ENCODE measurements at places on chromosomes 1 and 21.

GRCh38 chr1:161031874-161032273 lies 6.9 kb downstream of the TSTD1 start:
- DNase-seq = no peak

DNA sequence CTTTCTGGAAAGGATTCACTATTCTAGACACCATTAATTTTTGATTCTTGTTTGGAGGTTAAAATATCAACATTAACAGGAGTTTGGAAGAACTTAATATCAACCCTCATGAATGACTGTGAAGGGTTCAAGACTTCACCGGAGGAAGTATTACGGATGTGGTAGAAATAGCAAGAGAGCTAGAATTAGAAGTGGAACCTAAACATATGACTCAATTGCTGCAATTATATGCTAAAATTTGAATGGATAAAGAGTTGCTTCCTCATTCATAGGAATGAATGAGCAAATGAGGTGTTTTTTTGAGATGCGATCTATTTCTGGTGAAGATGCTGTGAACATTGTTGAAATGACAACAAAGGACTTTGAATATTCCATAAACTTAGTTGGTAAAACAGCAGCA lies 77.9 kb upstream of the TNFSF4 start:
- DNase-seq = no peak

GRCh38 chr1:150093805-150094204 lies 26.2 kb downstream of the VPS45 start:
- DNase-seq = no peak

DNA sequence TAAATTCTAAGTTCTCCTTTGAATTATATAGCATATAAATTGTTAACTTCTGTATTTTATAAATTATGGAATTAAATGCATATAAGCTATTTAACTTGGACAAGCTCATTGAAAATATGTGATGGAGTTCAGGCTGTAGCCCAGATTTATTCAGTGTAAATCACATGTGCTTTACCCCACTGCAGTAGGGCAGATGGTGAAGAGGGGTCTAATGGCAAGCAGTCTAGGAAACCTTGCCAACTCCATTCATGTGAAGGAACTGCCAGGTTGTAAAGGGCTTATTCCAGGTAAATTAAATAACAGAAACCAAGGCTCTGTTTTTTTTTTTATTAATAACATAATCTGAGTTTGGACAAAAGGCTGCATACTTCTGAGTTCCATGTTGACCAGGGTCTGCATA lies 243.2 kb downstream of the NCAM2 start:
- DNase-seq = no peak

DNA sequence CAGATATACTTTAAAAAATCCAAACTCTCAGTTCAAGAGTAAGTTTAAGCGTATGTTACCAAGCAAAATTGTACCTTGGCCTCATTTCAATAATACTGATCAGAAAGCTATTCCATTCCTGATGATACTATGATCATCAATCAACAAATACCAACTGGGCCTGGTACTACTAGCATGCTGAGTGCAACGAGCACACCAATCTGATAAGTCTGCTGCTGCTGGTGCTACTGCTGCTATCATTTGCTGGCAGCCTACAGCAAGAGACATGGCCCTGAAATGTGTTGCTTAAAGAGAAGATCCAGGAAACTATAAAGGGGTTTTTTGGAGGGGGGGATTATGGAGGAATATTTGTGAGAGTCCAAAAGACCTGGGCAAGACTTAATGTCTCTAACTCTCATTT lies 39.7 kb downstream of the NME7 start:
- DNase-seq = no peak

DNA sequence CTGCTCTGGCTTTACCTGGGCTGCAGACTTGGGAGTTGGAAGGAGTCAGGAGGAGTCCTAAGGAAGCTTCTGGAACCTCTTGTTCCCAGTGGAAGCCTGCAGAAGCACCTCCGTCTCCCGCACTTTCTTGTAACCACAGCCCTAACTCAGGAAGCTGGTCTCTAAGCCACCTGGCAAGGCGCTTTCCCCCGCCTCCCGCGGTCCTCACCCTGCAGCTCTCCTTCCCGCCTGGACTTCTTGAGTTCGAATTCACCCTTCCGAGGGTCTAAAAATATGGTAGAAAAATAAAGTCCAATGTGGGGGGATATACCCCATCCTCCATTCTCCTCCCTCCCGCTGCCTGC lies 15.1 kb downstream of the PAX7 start:
- DNase-seq = no peak

- DNase-seq = peak; percentile 16
Measured at GRCh38 chr1:228897901-228898300, 162.6 kb downstream of the RHOU start.

DNA sequence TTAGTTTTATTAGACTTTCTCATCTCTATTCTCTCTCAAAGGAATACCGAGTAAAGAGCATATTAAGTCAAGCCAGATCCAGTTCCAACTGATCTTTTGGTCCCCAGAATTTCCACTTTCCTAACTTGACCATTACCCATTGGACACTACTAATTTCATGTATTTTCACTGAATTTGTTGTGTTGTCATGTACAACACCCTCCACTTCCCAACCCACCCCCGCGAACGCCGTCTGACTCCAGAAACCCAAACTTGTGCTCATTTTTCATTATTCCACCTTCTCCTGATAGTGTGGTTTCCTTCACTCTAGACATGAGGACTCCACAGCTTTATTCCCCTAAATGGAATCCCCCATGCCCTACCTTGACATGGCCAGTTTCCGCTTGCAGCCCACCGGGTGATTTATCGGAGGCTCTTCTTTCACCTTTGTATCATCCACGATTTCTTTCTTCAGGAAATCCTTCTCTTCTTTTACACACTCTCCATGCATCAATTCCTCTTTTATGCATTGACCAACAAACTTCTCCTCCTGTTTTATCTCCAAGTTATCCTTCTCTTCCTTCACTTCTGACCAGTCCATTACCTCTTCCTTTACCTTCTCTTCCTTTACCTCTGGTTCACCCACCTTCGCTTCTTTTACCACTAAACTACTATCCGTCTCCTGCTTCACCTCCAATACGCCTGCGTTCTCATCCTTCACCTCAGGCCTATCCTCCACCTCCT lies 805 bp downstream of the ZNHIT6 start:
- DNase-seq = no peak

GRCh38 chr21:14273736-14274538 lies 58.0 kb downstream of the RBM11 start:
- DNase-seq = peak; percentile 90

DNA sequence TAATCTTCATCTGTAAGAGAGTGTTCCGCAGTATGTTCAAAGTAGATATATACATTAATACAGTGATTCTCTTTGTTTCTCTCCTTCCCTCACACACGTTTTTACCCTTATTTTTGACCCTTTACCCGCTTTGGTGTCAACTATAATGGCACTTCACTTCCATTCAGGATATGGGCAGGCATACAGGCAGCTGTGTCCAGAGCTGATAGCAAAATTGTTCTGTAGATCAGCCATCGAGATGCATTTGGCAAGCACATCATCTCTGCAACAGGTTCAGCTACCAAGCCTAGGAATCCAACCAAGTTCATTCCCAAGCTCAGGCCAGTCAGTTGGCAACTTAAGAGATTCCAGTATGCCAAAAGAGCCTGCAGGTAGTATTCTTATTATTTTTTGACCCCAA lies 74.8 kb downstream of the FNBP1L start:
- no peak for DNase-seq

DNA sequence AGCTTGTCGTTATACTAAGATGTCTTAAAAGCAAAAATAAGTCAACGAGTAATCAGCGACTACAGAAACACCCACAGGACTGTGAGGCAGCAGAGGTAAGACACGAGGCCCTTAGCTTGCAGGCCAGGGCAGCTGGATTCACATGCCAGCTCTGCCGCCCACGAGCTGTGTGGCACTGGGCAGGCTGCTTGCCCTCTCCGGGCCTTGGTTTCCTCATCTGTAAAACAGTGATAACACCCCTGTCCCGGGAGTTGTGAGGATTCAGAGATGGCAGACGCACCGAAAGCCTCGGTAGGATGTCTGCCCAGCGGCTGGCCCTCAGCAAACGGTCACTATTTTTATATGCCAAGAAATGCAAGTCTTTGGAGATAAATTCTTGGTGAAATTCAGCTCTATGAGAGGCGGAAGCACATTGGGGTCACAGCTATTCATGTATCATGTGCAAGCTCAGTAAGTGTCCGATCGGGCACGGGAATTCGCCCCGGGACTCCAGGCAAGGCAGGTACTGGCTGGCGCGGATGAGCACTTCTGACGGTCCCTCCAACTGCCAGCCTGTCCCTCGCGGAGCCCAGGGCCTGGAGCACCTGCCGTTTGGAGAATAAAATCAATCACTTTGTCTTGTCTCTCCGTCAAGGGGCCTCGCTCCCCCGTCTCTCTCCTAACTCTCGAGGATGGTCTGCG lies 1.1 kb downstream of the C2CD2 start:
- no peak for DNase-seq

DNA sequence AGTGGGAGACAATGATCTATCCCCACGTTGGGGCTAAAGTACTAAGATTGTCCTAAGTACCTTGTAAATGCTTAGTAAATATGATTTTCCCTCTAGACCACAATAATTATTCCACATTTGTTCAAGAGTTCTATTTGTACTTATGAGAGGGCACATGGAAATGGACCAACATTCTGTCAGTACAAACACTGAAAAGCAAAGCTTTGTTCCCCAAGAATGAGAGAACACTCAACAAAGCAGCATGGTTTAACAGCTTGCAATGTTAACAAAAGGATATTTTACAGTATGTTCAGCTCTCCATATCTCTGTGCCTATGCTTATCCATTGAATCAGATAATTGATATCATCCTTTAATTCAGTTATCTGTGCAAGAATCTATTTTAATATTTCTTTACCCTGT lies 35.4 kb downstream of the RBM11 start:
- DNase-seq = no peak

DNA sequence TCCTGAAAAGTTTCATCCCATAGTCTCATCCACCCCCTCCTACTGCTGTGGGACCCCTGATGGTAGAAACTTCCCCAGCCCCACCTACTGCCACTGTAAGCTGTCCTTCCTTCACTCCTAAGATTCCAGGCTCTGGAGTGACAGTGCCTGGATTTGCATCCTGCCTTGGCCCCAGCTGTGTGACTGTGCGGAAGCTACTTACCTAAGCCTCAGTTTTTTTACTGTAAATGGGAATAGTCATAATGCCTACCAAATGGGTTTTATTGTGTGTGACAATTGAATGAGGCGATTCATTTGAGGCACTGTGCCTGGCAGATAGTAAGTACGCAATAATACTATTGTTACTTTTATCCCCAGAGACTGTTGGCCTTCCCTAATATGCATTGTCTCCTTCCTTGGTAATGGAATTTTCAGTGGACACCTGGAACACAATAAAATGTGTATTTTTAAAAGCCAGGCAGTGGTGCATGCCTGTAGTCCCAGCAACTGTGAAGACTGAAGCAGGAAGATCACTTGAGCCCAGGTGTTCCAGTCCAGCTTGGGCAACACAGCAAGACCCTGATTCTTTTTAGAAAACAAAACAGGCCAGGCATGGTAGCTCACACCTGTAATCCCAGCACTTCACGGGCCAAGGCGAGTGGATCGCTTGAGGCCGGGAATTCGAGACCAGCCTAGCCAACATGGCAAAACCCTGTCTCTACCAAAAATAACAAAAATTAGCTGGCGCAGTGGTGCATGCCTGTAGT lies 55.0 kb upstream of the ZNF326 start:
- DNase-seq = no peak

GRCh38 chr1:21258331-21259134 lies 31.7 kb downstream of the ECE1 start:
- no peak for DNase-seq

- no peak for DNase-seq
Measured at GRCh38 chr1:10122926-10123325, 87.4 kb upstream of the KIF1B start.

- no peak for DNase-seq
Measured at GRCh38 chr1:25793585-25794170, 6.3 kb upstream of the SELENON start.

- DNase-seq = no peak
Measured at GRCh38 chr1:66523562-66523961, 10.4 kb upstream of the SGIP1 start.

- DNase-seq = peak; percentile 28
Measured at GRCh38 chr1:165344736-165345135, 11.8 kb downstream of the LMX1A start.

GRCh38 chr1:32892368-32893197 lies 6.3 kb downstream of the HPCA start:
- no peak for DNase-seq

- DNase-seq = no peak
Measured at GRCh38 chr1:98005326-98006010, 84.6 kb upstream of the DPYD start.

DNA sequence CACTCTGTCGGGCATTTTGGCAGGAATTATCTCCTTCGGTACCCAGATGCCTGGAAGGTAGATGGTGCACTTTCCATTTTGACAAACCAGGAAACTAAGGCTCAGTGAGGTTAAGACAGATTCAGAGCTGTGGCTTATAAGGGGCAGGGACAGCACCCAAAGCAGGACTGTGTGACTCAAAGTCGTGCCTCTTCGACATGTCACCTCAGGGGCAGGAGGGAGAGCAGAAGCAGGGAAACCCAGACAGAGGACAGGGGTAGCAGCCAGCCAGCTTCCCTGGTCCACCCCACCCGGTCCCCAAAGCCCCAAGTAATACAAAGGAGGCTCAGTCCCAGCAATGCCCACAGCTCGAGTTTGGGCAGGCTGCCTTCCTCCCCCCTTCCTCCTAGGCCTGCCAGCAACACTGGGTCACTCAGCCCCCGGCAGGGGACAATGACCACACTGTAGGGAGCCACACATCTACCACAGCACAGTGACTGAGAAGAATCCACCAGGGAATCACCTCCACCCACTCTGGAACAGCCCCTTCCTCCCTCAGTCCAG lies 2.5 kb downstream of the RHOC start:
- DNase-seq = no peak

DNA sequence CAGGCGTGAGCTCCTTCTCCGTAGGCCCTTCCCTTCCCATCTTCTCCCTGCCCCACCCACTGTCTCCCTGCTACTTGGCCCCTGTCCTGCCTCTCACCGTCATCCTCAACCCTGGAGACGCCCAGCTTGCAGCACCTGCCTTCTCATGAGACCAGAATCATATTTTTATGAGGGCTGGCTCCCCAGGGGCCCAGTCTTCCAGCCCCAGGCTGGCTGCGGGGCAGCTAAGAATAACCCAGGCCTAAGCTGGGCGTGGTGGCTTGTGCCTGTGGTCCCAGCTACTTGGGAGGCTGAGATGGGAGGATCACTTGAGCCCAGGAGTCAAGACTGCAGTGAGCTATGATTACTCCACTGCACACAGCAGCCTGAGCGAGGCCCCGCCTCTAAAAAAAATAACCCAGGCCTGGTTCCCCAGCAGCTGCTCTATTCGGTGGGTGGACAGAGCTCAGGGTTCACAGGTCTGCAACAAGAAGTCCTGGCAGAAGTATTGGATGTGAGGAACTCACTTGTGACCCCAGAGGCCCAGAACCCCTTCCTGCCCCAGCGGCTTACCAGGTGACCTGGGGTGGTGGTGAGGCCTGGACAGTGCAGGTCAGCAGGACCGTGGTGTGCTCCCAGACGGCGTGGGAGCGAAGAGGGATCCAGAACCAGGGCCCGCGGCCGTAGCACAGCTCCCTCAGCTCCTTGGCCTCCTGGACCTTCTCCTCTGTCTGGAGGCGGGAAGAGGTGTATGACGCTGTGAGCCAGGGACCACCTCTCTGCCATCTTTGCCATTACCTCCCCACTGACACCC lies 6.4 kb downstream of the MYOM3 start:
- DNase-seq = no peak

GRCh38 chr1:86757272-86757984 lies 53.1 kb downstream of the SH3GLB1 start:
- peak; percentile 3 for DNase-seq
